SK-N-DZ (cell line): ENCODE measurements at places on chromosomes 7 and 10.
A peak's percentile ranks its signal among the peaks of the same experiment; 100 is the strongest.

DNA sequence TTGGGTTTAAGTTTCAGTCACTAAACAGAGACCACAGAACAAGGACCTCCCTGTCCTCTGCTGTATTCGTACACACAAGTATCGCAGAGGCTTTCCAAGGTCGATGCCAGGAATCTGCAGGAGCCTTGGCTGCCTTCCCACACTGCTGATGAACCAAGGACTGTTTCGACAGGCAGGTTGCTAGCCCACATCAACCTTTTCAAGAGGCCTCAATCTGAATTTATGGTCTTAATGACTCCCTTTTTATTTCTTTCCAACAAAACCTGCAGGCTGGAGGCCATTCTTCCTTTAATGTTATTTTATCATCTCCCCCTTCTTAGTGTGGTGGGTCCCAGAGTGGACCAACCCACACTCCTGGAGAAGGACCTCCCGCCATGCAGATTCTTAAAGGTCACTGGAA lies 45.6 kb downstream of the JCAD start:
- DNase-seq, result no peak

GRCh38 chr7:15658247-15658646 lies 28.2 kb downstream of the MEOX2 start:
- no peak for DNase-seq

DNA sequence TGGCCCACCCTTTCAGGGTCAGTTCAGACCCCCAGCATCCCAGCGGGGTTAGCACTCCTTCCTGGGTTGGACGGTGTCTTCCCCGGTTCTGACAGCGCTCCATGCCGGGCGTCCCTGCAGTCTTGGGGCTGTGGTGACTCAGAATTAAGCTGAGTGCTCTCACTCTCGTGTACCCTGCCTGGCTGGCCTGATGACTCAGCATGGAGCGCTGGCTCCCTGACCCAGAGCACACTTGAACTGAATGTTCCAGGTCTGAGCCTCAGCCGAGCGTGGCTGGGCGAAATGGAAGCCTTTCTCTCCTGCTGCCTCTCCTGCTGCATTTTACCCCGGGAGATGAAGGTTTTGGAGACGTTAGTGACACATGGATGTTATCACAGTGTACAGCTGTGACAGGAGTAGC lies 7.1 kb downstream of the BAG3 start:
- peak; percentile 38 for DNase-seq

- no peak for DNase-seq
Measured at GRCh38 chr10:108638225-108638624, 1285.1 kb downstream of the XPNPEP1 start.

DNA sequence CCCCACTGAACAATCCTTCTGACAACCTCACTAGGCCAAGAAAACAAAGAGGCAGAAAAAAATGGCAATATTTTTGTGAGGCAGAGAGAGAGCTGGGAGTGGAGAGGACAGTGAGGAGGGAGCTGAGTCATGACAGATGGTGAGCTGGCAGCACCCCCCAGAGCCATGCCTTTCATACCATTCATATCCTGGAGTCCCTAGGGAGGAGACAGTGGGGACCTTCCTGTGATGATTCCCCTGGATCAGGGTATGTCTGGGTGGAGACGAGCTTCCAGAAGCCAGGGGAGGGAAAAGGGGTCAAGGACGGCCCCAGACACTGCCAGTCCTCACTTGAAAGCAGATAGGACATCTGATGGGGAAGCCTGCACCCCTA lies 160.5 kb downstream of the ADAM12 start:
- no peak for DNase-seq

DNA sequence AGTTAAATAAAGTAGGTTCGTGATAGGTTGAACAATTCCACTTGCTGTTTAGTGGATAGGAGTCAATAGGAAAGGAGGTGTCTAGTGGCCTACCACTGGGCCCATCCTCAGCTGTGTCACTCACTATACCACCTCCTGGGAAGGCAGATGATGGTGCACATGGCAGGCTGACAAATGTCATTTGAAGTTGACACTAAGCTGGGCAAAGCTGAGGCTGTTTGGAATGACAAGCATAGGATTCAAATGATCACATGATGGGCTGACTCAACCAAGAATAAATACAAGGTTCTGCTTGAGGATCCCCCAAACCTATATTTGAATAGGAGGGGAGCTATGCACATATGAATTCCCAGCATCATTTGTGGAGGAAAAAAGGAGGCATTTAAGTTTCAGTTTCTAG lies 489.8 kb downstream of the RPS24 start:
- DNase-seq, result no peak

DNA sequence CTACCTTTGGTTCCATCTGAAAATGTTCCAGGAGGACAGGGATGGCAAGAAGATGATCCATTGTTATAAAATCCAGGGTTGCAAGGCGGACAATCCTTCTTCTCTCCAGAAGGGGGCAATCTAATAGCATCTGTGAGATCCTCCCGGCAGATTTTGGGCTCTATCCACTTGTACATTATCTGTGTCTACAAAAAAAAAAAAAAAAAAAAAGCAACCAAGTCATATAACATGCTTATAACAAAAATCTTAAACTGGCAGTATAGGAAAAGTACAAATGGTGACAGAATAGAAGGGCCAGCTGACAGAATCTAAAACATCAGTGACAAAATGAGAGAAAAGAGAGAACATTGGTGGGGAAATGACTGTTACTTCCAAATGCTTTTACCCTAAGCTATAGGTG lies 132.7 kb downstream of the ELAPOR2 start:
- peak; percentile 55 for DNase-seq

GRCh38 chr7:80453699-80454340 lies 58.0 kb downstream of the GNAT3 start:
- DNase-seq, result peak; percentile 24

GRCh38 chr7:30780941-30781340 lies 9.7 kb downstream of the MINDY4 start:
- DNase-seq, result no peak
